ENCODE measurements at places on chromosomes 1 and 21.

DNA sequence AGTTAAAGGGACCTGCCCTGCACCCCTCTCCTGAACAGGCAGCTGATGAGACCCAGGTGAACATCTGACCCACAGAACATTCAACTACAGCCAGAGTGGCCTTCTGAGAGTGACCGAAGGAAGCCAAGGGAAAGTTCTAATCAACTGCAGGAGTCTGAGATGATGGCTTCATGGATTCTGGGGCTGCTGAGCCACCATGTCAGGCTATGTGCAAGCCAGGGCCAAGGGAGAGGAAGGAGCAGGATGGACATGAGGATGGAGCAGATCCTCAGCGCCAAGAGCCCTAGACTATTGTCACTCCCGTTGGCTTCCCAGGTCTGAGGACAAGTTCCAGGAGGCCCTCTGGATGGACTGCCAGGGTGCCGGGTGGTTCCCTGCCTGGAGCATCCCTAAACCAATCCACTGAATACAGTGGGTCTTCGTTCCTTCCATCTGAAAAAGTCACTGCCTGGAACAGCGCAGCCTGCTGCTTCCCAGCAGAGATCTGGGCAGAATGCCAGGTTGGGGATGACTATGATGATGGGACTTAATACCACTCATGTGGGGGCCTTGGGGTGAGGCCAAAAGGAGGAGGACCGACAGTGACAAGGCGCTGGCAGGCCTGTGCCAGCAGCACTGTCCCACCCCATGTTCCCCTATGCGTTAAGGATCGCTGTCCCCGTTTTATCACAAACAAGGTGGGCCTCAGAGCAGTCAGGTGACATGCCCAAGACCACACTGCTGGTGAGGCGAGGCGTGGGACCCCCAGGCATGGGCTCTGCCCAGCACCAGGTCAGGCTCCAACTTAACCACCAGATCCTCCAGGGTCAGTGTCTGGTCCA lies 19.8 kb downstream of the SPOCD1 start:
- DNase-seq = no peak

GRCh38 chr1:65423884-65424572 lies 3.6 kb downstream of the LEPR start:
- DNase-seq = no peak

DNA sequence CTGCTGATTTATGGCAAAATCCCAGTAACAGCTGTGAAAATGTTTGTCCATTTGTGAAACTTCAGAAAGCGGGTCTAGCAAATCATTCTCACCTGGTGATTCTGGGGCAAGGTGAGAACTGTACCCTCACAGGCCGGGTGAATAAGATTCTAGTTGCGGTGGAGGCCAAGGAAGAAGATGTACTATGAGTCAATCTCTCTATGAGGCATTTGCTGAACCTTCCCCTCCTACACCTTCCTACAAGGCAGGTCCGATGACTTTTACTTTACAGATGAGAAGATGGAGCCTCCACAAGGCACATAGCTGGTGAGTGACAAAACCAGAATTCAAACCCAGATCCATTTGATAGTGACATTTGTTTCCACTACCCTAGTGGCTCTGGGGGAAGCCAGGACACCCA lies 72.7 kb downstream of the BACH1 start:
- no peak for DNase-seq

- peak; percentile 39 for DNase-seq
Measured at GRCh38 chr1:1118876-1119220, 3.0 kb upstream of the C1orf159 start.

GRCh38 chr21:30146558-30147282 lies 19.9 kb downstream of the CLDN17 start:
- DNase-seq = no peak

DNA sequence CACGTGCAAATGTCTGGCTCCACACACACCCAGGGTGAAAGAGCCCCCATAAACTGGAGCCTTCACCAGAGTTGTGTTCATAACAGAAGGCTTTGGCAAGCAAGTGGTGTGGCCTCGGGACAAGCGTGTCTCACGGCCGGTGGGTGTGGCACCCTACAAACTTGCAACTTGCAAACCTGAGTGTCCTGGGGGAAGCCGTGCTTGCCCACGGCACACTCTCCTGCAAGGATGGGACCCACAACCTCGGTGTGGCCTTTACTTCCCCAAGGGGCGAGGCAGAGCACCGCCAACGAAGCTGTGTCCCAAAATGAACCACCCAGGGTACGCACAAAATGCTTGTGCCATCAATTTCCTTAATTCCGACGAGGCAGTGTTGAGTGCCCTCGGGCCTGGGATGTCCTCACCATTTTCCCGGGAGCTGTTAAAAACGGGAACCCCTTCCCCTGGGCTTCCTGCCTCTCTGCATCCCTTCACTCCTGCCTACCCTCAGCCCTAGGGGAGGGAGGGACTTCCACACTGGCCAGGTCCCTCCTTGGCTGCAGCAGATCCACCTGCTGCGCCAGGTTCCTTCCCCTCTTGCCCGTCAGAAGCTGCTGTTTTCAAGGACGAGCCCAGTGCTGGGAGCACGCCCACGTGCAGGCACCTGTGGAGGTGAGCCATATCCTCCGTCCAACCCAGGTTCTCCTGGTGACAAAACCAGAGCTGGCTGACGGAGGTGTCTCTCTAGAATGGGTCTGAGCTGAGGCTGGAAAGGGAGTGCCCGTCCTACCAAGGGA lies 111.4 kb downstream of the NPHP4 start:
- no peak for DNase-seq

DNA sequence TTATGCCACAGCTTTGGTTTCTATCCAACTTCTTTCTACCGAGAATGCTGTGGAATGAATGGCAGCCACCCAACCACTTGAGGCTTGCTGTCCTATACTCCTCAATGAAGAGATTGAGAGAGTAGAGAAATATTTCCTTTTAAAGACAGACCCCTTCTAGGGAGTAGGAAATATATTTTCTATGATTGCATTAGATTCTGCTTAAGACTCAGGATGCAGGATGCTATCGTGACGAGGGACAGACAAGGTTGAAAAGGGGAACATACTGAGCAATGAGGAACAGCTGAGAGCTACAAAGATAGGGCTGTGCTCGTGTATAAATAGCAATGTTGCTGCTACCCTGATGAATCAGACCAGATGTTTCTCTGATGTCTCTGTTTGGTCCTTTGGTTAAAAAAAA lies 7.1 kb upstream of the RASAL2 start:
- DNase-seq = no peak

DNA sequence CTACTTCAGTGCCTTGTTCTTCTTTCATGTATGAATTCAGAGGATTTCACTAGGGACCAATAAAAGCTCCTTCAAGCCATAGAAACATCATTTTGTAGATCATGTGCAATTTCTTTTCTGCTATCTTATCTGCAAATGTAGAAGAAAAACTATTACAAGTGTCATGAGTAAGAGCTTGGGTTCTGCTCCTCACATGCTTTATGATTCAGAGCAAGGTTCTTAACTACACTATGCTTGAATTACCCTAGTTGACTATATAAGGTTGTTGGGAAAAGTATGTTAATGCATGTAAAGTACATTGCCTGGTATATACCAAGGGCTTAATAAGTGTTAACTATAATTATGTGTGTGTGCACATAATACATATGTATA lies 91.4 kb upstream of the S1PR1 start:
- no peak for DNase-seq

DNA sequence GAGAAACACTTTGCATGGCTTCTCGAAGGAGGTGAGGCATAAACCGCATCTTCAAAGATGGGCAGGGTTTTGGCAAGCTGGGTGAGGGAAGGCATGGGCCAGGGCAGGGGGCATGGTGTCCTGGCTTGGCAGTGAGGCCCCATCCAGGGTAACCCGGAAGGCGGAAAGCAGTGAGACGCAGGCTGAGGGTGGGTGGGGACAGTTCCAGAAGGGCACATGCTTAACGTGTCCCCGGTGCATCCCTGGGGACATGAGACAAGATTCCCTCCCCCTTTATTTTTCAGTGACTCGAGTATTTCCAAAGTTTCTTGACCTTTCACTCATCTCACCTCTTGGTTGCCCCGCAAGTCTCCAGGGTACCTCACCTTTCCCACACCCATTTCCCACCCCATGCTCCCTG lies 122.8 kb upstream of the SLC25A33 start:
- DNase-seq = peak; percentile 69

GRCh38 chr1:84742653-84743052 lies 52.4 kb upstream of the SSX2IP start:
- no peak for DNase-seq

DNA sequence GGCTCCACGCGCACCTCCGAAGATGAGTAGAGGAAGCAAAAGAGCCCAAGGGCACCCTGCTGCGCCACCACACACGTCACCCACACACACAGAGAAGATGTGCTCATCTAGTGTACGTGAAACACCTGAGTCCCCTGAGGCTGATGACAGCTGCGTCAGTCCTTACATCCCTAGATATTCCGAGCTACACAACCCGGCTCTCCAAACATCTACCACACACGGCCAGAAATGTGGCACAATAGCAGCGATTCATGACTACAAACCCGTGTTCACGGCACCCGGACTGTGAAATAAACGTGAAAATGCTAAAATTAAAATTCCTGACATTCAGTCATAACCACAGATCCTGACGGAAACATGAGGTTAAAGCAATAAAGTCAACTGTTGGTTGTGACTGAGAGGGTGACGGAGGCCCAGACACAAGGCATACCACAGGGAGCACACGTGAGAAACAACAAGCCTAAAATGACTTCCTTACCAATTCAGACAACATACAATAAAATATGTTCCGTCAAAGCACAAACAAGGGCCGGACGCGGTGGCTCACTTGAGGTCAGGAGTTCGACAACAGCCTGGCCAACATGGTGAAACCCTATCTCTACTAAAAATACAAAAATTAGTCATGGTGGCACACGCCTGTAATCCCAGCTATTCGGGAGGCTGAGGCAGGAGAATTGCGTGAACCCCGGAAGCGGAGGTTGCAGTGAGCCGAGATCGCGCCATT lies 7.3 kb downstream of the SSU72 start:
- no peak for DNase-seq

DNA sequence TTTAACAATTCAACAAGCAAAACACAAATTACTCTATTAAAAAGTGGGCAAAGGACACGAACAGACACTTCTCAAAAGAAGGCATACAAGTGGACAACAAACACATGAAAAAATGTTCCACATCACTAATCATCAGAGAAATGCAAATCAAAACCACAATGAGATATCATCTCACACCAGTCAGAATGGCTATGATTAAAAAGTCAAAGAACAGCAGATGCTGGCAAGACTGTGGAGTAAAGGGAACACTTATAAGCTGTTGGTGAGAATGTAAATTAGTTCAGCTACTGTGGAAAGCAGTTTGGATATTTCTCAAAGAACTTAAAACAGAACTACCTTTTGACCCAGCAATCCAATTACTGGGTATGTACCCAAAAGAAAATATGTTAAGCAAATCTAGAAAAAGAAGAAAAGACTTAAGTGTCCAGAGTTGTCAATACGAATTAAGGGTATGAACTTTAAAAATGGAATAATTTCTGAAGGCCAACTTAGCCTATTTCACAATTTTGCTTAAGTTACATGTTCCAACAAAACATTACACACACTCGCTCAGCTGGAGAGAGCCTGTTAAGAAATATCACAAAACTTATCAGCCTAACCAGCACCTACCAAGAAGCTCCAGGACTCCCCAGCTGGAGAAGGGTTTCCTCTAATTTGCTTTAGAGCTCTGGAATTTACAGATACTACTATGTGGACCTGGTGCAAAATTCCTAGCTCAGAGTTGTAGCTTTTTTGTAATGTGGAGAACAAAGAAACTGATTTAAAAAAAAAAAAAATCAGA lies 232.1 kb downstream of the DUSP10 start:
- no peak for DNase-seq

- DNase-seq = no peak
Measured at GRCh38 chr1:116425987-116426386, 52.9 kb downstream of the ATP1A1 start.

DNA sequence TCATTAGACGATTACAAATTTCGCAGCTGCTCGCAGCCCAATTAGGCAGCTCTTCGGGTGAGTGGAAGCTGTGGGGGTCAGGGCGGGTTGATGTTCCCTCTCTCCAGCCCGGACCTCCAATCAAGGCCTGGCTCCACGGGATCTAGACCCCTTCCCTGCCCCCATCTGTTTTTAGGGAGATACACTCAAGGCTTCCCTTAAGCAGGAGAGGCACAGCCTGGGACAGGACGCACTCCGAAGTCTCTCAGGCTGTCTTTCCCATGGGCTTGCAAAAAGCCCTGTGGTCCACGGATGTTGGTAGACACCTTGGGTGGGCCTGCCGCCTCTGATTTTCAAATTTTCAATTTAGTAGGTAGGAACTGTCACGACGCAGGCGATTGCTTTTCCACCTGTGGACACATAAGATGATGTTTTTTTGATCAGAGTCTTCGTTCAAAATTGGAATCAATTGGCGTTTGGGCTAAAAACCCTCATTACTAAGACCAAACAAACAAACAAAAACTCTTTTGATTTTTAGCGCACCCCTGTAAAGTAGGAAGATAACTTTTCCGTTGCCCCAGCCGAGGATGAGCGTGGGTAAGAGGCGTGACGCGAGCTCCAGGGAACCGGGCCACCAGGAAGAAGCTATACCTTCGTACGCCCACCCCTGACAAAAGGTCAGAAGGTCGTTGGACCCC lies 2.5 kb upstream of the LHX8 start:
- no peak for DNase-seq

DNA sequence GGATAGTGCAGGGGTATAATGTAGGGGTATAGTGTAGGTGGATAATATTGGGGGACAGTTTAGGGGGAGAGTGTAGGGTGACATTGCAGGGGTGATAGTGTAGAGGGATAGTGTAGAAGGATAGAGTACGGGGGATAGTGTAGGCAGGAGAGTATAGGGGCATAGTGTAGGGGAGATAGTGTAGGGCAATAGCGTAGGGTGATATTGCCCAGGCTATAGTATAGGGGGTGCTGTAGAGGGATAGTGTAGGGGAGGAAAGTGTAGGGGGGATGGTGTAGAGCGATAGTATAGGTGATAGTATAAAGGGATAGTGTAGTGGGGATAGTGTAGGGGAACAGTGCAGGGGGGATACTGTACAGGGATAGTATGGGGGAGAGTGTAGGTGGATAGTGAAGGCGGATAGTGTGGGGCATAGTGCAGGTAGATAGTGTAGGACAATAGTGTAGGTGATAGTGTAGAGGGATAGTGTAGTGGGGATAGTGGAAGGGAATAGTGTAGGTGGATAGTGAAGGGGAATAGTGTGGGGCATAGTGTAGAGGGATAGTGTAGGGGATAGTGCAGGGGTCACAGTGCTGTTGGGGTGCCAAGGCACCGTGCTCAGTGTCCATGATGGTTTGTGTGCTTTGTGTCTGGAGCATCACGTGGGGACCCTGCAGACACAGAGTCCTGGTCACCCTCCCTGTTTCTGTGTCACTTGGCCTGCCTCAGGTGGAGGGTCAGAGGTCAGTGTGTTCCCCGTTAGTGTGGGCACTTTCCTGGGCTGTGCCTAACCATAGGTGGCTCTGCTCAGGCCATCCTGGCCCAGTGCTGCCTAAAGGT lies 10.5 kb upstream of the ARF1 start:
- peak; percentile 34 for DNase-seq
